T-helper 1 cell (primary cell): ENCODE measurements at places on chromosomes 13 and 19.

- DNase-seq: peak; percentile 87
These were observed 8.7 kb downstream of the HOMER3 start for GRCh38 chr19:18932216-18932841.

- no peak for DNase-seq
These were observed 116.5 kb downstream of the RBM26 start for GRCh38 chr13:79289571-79289970.

DNA sequence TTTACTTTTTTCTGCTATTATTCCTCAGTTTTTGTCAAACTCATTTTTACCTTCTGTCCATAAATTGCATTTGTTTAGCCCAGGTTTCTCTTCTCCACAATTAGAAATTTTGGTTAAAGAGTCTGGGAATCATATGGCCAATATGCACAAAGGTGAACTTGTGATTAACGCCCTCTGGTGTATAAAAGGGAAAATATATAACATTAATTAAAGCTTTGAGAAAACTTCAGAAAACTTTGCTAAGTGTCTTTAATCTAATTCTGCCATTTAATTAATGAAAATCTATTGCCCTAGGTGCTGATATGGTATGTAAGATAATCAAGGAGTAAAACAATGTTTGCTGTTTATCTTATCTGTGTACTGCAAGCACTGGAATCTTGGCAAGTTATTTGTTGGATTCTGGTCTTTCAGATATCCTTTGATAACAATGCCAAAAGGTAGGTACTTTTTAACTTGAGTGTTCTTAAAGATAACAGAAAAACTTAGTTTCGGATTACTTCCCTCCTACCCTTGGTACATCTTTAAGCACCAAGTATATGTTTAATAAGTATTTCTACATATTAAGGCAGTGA, 402.6 kb downstream of the SUCLA2 start:
- DNase-seq: no peak

DNA sequence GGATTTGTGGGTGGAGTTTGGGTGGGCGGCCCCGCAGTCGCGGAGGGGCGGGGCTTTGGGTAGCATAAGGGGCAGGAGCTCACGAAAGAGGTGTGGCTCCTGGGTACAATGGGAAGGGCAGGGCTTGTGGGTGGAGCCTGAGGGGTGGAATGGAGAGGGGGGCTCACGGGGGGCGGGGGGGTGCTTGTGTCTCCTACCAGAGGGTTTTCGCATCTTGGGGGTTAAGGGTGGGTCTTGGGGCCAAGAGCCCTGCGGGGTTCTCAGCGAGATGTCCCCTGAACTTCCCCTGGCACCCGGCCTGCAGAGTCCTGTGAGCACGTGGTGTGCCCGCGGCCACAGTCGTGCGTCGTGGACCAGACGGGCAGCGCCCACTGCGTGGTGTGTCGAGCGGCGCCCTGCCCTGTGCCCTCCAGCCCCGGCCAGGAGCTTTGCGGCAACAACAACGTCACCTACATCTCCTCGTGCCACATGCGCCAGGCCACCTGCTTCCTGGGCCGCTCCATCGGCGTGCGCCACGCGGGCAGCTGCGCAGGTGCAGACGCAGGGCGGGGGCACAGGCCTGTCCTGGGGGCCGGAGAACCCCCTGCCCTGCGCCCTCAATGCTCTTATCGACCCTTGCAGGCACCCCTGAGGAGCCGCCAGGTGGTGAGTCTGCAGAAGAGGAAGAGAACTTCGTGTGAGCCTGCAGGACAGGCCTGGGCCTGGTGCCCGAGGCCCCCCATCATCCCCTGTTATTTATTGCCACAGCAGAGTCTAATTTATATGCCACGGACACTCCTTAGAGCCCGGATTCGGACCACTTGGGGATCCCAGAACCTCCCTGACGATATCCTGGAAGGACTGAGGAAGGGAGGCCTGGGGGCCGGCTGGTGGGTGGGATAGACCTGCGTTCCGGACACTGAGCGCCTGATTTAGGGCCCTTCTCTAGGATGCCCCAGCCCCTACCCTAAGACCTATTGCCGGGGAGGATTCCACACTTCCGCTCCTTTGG, 5.1 kb downstream of the FSTL3 start:
- DNase-seq: peak; percentile 90

DNA sequence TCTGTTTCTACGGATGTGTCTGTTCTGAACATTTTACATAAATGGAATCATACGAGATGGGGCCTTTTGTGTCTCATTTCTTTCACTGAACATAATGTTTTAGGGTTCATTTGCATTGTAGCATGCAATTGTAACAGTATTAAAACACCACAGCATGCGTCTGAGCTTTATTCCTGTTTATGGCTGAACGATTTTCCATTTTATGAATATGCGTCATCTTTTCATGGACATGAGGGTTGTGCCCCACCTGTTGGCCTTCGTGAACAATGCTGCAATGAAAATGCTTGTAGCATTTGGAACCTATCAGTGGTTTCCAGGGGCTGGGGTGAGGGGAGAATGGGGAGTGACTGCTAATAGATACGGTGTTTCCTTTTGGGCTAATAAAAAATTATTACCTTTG, 5.1 kb downstream of the OR10H1 start:
- no peak for DNase-seq

GRCh38 chr19:3531716-3532115, 7.3 kb upstream of the TEKTIP1 start:
- DNase-seq: no peak

GRCh38 chr19:30442674-30443073, 70.5 kb downstream of the ZNF536 start:
- DNase-seq: no peak

DNA sequence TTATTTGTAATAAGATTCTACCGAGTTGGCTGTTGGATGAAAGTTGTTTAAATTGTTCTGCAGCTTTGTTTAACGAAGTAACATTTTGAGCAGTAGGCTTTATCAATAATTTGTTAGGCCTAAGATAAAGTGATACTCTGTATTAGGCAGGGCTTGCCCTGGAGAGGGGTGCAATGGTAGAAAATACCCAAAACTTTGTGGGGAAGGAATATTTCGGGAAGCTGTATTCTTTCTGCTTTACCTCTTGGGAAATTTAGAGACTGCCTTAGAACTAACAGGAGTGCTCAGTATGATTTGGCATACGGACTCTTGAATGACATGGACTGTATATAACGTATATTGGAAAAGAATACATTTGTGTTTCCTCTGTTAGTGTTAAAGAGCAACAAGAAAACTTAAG, 2.5 kb downstream of the PDS5B start:
- DNase-seq: no peak

- DNase-seq: no peak
These were observed 111.7 kb downstream of the MIPEP start for GRCh38 chr13:23777575-23777870.

DNA sequence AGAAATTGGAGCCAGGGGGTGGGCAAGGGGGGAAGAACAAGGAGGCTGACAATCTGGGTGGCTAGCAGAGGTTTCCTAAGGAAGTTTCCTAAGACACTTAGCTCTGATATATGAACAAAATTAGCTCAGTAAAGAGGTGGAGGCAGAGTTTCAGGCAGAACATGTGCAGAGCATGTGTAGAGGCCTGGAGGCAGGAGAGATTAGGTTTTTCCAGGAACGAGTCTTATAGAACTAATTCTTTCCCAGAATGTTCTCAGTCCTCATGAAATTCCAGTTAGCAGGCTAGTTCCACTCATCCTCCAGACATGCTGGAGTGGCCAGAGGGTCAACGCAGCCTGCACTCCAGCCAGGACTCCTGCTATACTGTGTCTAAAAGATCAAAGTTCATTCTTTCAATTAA, 184.7 kb downstream of the LACC1 start:
- no peak for DNase-seq

DNA sequence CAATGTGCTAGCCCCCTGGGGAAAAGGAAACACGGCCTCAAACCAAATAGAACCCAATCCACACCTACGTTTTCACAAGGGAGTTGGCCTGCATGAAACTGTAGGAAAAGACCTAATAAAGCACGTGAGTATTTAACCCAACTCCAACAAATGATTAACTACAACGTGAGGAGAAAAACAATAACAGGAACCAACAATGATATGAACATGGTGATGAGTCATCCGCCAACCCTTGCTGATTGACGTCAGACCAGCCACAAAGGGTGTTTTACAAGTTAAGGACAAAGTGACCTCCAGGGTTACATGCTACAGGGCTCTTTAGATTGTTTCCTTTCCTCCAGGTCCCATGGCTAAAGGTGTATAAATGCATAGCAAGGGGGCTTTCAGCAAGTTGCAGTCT, 460.5 kb downstream of the COG6 start:
- no peak for DNase-seq

DNA sequence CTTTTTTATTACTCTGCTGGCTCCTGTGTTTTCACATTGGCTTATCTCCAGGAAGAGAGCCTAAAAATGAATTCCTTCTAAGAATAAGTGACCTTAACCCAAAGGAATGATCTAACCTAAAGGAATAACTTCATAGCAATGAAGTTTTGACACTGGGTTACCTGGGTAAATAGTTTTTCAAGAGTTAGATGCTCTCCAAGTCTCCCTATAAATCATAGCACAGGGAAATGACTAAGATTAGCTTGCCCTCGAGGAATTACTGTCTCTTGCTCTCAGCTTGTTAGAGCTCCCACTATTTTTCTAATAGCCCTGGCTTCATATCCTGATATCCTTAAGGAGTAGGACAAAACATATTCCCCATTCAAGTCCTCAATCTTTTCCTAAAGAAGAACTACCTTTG, 66.3 kb downstream of the SPRY2 start:
- DNase-seq: no peak

DNA sequence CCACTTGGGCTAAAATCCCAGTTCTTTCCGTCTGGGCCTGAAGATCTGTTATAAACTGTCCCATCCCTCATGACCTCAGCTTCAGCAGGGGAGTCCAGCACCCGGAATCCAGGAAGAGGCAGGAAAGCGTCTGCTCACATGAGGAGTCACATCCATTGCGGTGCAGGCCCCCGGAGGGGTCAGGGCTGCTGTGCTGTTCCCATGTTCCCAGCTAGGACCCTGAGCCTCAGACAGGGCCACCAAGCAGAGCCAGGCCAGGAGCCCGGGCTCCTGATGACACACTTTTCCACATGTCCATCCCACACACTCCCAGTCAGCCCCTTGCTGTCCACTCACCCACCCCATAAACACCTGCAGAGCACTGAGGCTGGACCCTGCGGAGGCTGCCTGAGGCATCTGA, 45.3 kb upstream of the VSTM2B start:
- no peak for DNase-seq

DNA sequence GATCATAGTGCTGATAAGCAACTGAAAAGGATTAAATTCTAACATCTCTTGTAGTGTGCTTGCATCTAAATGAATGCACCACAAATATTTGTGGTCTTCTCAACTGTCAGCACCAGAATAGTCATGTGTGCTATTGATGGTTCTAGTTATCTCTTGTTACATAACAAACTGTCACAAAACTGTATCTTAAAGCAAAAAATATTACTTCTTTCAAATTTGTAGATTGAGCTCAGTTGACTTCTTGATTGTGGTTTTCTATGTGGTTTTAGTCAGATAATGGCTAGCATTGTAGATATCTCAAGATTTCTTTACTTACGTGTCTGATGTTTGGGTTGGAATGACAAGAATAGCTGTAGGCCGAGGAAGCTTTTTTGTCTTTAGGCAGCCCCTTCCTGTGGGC, 431.3 kb downstream of the SLITRK6 start:
- no peak for DNase-seq

DNA sequence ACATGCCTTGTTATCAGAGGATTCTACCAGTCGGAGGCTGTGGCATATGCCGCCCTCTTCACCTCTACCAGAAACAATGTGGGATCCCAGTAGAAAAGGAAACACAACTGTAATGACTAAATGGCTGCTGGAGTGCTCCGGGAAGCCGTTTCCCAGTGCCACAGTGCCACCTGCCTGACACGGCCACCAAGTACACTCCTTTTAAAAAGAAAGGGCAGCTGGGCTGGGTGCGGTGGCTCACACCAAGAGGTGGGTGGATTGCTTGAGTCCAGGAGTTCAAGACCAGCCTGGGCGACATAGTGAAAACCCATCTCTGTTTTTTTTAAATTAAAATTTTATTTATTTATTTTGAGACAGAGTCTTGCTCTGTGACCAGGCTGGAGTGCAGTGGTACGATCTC, 67.3 kb downstream of the TRPM4 start:
- DNase-seq: peak; percentile 26

GRCh38 chr13:46687810-46688209, 109.2 kb downstream of the ESD start:
- DNase-seq: no peak

DNA sequence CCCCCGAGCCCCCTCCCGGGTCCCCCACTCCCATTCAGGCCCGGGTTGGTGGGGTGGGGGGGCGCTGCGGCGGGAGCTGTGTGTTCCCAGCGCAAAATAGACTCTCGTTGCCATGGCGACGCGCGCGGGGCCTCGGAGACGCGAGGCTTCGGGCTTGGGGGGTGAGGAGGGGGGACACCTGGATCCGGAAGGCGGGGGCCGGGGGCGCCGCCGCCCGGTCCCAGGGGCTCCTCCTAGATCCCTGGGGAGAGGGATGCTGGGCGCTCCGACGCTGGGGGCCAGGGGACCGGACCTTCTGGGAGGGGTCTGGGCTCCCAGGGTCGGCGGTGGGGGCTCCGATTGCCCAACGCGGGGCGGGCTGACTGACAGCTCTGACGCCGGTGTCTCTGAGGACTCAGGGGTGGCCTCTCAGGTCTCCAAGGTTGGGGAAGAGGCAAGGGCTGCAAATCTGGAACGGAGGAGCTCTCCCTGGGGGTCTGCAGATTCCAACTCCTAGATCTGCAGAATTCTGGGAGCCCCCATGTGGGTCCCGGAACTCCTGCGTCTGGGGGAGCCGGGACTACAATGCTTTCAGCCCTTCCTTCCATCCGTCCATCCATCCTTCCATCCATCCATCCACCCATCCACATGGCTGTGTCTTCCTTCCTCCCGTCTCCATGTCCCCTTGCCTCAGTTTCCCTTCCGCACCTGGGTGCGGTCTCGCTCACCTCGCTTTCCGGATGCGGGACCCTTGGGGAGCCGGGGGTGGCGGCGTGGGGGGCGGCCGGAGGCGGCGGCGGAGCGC, 9.1 kb upstream of the SHISA7 start:
- DNase-seq: no peak

DNA sequence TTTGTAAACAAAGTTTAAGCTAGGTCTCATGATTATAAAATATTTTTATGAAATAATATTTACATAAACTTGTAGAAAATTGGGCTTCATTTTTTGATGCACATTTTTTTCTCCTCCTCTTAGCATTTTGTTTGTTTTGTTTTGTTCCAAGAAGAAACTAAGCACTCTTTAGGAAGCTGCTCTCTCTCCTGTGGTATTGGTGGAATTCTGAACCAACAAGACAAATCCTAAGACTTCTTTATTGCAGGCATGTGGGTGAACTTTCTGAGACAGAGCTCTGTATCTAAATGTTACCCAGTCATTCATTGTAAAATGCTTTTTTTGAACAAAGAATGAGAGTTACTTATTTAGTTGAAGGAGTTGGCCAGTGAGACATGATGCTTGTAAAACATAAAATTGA, 39.3 kb downstream of the LMO7 start:
- DNase-seq: no peak

GRCh38 chr13:49935171-49936074, 717 bp downstream of the SPRYD7 start:
- peak; percentile 12 for DNase-seq

DNA sequence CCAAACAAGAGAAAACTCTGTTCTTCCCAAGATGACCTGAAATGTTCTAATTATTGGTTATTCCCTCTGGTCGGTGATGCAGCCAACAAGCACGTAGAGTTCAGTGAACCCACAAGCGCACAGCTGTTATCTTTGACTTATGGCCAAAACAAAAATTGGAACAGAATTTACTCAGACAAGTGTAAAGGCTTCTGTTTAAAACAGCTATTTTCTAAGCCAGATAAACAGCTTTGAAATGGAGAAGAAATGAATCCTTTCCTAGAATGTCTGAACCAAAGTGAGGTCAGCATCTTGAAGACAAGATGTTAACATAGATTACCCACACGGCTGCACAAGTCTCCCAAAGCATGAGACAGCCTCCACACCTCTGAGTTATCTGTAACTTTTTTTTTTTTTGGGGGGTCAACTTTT, 669.2 kb downstream of the DIAPH3 start:
- DNase-seq: no peak
